ENCODE measurements at places on chromosomes 13 and 19. TPM values are rescaled to one million over a fixed set of nuclear protein-coding genes. Genes with fewer than 3 reads are reported as not detected.

- no peak for DNase-seq
Observed at GRCh38 chr13:69585656-69586055, 522.0 kb upstream of the ATXN8OS start.

- no peak for DNase-seq
Observed at GRCh38 chr19:27735314-27735713, 1477.6 kb downstream of the UQCRFS1 start.

GRCh38 chr13:25604106-25604505, 232.3 kb downstream of the ATP8A2 start:
- DNase-seq: no peak

Gene DIRAS1
- 0.73 TPM for total RNA-seq

- no peak for DNase-seq
Observed at GRCh38 chr19:28705008-28705407, 507.9 kb downstream of the UQCRFS1 start.

Gene IZUMO1
- 10.7 TPM for total RNA-seq

Gene NTF4
- not detected for total RNA-seq

Gene CCL25
- 5.1 TPM for total RNA-seq

Gene SIGLEC12
- total RNA-seq: not detected

- DNase-seq: no peak
Observed at GRCh38 chr19:29530540-29531457, 5.0 kb downstream of the VSTM2B start.

- DNase-seq: peak; percentile 80
Observed at GRCh38 chr13:51895906-51896888, 34.4 kb downstream of the CCDC70 start.
